ENCODE measurements at places on chromosomes 12 and 14.
A peak's percentile ranks its signal among the peaks of the same experiment; 100 is the strongest.

GRCh38 chr14:103385929-103386712 is 906 bp downstream of the MARK3 start:
- DNase-seq, result no peak

DNA sequence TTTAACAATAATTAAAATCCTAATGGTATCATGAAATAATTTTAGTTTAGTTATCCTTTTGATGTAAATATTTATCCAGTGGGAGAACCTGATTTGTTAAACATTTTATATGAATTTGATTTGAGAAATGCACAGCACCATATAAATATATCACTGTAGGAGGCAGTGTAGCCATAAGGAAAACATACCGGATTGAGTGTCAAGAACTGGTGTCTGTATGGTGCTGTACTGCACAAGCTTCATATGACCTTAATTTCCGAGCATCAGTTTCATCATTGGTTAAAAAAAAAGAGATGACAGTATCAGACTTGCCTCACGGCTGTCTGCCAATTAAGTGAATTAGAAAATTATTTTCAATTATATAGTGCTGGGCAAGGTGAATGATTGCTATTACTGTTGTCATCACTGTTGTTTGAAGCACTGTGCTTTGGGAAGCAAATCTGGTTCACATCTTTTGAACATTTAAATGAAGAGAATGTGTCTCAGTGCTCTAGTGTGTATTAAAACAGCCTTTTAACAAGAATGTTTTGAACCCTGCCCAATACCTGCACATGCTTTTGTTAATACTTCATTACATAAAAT is 72.1 kb downstream of the TMTC2 start:
- DNase-seq, result no peak

DNA sequence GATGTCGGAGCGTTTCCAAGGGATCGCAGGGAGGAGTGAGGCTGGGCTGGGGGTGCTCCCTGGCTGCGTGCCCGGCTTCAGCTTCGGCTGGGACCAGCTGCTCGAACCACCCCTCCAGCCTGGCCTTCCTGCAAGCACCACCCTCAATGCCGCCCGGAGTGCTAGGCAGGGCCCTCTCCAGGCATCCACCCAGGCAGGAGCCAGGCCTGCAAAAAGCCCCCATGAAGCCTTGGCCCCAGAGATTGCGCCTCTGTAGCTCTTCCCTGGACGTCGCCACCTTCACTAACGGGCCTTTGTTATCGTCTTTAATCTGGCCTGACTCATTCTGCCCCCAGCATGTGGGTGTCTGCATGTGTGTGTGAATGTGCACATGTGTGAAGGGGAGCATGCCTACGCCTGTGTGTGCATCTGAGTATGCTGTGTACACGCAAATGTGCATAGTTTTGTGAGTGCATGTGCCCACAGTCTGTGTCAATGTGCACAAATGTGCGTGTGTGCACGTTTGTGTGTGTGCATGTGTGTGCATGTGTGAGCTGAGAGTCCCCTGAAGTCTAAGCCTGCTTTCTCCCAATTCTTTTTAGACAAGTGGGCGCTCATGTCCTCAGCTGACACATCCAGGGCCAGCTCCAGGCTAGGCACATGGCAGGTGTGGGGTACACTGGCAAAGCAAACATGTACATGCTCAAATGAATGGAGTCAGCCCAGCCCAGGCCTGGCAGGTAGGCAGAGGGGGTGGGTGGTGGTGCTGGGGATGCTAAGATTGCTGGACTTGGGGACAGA is 195.4 kb upstream of the C14orf180 start:
- DNase-seq, result no peak

- DNase-seq, result no peak
Observed at GRCh38 chr12:125371033-125371432, 305.8 kb downstream of the AACS start.

GRCh38 chr12:112025808-112026375 is 12.7 kb downstream of the ERP29 start:
- DNase-seq, result no peak

GRCh38 chr12:55715169-55715764 is 579 bp upstream of the BLOC1S1 start:
- no peak for DNase-seq

DNA sequence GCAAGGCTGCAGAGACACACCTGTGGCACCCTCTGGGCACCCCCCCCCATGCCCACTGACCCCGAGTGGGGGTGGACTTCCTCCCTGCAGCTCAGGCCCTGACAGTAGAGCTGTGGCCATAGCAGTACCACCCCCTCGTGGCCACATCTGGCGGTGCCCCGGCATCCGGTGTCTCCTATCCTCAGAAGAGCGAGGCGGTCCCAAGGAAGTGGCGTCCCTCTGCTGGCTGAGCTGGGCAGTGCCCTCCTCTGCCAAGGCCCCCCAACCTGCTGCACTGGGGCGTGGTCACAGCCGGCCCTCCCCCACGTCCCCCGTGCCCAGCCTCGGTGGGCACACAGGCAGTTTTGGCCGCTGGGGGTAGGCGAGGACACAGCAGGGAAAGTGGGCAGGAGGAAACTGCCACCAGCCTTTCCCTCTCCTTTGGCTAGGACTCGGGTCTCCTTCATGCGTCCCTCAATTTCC is 6.0 kb upstream of the SLC6A12 start:
- peak; percentile 98 for DNase-seq

- DNase-seq, result no peak
Observed at GRCh38 chr12:6692888-6693287, 3.7 kb upstream of the ZNF384 start.

GRCh38 chr12:68336889-68337303 is 4.7 kb upstream of the MDM1 start:
- DNase-seq, result no peak

- no peak for DNase-seq
Observed at GRCh38 chr12:116137318-116137717, 140.2 kb downstream of the MED13L start.

GRCh38 chr14:66378712-66379505 is 107.3 kb upstream of the CCDC196 start:
- no peak for DNase-seq

DNA sequence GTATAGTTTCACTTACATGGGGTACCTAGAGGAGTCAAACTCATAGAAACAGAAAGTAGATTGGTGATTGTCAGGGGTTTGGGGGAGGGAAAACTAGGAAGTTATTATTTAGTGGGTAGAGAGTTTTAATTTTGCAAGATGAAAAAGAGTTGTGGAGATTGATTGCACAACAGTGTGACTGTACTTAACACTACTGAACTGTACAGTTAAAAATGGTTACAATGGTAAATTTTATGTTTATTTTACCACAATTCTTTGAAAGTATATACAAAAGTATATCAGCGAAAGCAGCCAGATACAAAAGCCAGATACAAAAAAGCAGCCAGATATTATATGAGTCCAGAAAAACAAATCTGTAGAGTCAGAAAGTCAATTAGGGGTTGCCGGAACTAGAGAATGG is 247.6 kb downstream of the IPO8 start:
- DNase-seq, result no peak

DNA sequence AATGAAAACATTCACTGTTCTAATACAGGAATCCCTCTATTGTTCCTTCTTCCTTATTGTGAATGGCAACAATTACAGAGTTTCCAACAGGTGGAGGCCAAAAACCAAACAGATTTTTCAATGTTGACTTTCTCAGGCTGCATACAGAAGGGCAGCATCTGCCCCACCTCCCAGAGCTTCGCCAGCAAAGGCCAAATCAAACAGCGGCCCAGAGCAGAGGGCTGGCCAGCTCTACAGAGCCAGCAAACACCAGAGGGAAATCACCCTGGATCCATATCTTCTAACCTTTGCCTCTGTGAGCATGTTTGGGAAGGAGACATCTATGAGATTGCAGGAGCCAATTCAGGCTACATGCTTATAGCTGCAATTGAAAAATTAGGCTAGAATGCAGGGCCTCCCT is 4.4 kb upstream of the CRACR2A start:
- no peak for DNase-seq

- no peak for DNase-seq
Observed at GRCh38 chr14:106528717-106529116, 1002.3 kb downstream of the TMEM121 start.

DNA sequence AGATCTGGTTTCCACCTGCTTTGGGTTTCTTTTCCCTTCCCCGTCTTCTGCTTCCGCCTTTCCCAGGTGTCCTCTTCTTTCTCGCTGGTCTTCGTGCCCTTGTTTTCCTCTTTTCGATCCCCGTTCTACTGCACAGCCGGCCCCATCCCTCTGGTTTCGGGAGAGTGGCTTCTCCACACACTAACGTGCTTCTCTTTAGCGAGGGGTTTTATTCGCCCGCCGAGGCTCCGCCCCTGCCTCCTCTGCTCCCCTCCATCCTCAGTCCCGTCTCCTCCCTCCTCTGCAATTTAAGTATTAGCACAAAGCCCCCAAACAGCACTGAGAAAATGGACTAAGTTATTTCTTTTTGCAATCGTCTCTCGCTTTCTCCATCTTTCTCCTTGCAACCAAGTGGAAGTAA is at the start of gene SLC7A8:
TSS of gene SLC7A8 (minus strand) at position 182 of the 400 bp plus-strand sequence. CDS start 746 bp downstream, outside the sequence.
- peak; percentile 78 for DNase-seq

GRCh38 chr12:87660987-87661774 is 368.0 kb downstream of the C12orf50 start:
- no peak for DNase-seq

GRCh38 chr14:90388437-90388836 is 8.4 kb upstream of the CALM1 start:
- no peak for DNase-seq

- DNase-seq, result no peak
Observed at GRCh38 chr12:129237881-129238280, 384.6 kb downstream of the GLT1D1 start.

- DNase-seq, result no peak
Observed at GRCh38 chr14:104392001-104392395, 187.6 kb upstream of the C14orf180 start.

GRCh38 chr12:110922652-110923051 is 2.3 kb upstream of the MYL2 start:
- DNase-seq, result no peak

- no peak for DNase-seq
Observed at GRCh38 chr12:81809829-81810595, 50.9 kb upstream of the PPFIA2 start.

- no peak for DNase-seq
Observed at GRCh38 chr12:54993181-54993835, 8.7 kb upstream of the TESPA1 start.

DNA sequence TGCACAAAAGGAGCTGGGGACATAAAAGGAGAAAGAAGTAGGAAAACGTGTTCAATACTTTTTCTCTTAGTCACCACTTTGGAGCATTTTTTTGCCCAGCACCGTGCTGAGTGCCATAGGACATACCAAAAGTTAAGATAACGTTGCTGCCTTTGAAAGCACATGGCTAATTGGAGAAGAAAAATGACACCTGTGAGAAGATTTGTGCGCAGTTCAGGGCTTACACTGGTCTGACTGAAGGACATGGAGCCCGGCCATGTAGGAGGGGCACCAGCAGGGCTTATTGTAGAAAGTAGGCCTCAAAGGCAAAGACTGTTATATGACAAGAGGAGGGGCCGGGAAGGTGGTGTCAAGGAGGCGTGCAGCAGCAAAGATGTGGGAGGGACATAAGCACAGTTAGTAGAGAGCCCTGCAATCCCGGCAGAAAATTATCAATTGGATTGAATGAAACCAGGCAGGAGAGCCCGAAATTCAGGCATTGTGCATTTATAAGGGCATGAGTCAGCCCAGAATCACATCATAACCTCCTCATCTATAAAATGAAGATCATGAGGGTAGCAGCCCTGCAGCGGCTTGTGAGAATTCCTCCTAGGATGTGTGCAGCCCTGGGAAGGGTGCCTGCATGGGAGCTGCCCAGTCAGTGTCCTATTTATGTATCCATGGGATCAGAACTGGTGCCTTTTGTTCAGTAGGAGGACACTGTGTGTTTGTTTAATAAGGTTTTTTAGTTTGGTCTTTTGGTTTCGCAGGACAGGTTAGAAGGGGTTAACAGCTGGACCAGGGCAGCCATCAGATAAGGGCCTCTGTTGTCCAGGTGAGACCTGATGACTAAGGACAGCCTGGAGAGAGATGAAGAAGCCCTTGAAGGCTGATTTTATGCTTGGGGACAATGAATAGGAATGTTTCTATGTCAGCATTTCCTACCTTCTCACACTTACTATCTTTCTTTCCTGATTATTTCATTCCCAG is 122.4 kb downstream of the GPR135 start:
- DNase-seq, result no peak

GRCh38 chr12:43621262-43621661 is 69.3 kb upstream of the ADAMTS20 start:
- no peak for DNase-seq

GRCh38 chr14:22597771-22598098 is 365 bp upstream of the ABHD4 start:
- DNase-seq, result no peak

DNA sequence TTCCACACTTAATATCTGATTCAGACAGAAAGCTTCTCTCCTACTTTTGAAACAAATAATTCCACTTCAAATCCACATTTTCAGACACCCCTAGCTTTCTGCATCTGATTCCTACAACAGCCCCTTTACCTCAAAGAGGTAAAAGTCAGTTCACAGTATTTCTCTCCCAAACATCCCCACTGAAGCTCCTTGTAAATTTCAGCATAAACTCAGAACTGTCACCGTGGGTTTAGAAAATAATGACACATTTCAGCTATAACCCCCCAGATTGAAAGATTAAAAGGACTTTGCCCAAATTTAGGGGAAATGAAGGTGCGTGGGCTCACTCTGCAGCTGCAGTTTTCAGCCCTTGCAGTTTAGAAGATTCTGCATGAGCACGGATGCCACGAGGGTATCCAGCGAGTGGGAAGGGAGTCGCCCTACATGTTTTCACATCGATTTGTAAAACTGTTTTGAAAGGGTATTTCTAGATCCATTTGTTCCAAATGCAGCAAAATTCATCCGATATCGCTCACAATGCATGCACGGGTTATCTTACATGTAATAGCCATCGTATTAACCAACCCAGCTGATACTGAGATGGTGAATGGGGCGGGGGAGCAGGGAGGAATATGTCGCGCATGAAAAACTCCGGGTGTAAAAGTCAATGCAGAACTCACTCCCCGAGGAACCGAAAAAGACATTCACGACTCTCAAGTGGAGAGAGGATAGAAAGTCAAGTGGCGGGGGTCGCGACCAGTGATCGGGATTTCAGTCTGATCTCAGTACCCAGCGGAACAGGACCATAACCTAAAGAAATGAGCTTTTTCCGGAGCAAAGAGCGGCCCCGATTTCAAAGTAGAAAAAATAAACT is 5.0 kb upstream of the CCND2 start:
- DNase-seq, result no peak

DNA sequence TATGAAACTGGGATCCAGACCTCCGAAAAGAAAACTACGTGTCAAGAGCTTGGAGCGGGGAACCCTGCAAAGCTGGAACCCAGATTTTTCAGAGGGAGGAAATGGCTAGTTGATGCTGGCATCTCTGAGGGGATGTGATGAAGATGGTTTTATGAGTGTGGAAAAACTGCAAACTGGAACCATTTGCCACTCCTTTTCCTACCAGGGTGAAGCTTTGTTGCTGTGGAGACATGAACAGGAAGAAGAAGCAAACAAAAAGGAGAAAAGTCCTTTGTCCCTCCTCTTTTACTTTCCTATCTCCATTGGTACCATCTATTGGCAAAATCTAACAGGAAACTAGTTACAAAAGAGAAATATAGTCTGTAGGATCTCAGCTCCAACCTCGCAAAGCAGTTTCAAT is 39.2 kb downstream of the CDK17 start:
- DNase-seq, result no peak

- DNase-seq, result no peak
Observed at GRCh38 chr12:59548930-59549329, 46.9 kb upstream of the SLC16A7 start.

All from H1 (cell line).